ENCODE measurements at places on chromosomes 1 and 21.
A peak's percentile ranks its signal among the peaks of the same experiment; 100 is the strongest.

DNA sequence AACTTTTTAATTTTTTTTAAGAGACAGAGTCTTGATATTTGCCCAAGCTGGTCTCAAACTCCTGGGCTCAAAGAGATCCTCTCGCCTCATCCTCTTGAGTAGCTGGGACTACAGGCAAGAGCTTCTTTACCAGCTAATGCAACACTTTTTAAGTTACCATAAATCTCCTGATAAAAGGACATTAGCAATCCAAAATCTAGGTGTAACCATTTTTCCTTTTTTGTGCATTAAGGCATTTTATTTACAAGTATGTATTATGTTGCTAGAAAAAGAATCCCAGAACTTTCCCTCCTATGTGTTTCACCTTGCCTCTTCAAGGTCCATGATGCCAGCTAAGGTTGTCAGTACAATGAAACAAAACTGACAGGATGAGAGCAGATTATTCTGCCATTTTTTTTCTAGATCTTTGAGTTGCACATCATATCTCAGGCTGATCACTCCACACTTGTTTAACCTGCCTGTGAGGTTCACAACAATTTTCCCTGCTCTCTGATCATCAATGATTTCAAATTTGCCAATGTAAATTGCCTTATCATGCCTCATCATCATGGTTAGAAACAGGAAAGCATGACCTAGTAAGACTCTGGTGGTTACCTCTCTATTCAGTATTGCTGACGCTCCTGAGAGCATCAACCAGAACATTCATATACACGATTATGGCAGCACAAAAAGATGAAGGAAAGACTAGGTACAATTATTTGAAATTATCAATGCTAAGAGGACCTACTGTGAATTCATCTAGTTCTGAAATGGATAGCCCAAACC is 173.2 kb downstream of the EIF4G3 start:
- DNase-seq: no peak

GRCh38 chr1:160251687-160252526 is 10.4 kb downstream of the DCAF8 start:
- DNase-seq: peak; percentile 51

DNA sequence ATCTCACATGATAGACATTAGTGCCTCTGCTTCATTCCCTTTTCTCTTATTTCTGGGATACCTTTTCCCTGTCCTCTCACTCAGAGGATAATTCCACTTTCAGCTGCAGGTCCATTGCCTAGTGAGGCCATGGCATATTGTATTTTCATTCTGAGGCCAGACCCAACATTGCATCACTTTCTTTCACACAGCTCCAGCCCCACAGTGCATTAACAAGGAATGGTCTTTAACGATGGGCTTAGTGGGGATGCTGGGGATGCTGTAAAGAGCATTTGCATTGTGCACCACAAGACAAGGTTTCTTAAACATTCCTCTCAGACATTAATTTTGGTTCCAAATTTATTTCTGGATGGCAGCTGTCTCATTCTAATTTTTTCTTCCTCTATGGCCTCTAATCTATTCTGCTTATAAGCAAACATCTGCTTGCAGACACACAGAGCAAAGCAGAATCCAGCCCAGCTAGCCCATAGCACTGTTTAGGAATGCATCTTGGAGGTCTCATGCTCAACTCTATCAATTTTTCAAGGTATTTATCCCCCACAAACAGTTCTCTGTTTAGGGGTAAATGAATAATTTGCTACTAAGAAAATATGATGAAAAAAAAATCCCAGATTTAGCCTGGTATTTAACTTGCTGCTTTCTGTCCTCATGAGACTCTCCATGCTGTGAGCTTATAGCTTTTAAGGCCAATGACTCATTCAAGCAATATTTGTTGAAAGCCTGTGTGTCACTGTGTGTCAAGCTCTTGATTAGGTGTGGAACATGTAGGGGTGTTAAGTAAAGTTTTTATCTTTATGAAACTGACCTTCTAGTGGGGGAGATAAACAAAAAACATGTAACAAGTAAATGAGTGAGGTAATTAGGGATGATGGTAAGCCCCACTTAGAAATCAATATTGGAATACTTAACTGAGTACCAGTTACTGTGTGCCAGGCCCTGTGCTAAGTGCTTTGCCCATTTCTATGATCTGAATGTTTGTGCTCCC is 44.5 kb upstream of the CCDC190 start:
- no peak for DNase-seq

DNA sequence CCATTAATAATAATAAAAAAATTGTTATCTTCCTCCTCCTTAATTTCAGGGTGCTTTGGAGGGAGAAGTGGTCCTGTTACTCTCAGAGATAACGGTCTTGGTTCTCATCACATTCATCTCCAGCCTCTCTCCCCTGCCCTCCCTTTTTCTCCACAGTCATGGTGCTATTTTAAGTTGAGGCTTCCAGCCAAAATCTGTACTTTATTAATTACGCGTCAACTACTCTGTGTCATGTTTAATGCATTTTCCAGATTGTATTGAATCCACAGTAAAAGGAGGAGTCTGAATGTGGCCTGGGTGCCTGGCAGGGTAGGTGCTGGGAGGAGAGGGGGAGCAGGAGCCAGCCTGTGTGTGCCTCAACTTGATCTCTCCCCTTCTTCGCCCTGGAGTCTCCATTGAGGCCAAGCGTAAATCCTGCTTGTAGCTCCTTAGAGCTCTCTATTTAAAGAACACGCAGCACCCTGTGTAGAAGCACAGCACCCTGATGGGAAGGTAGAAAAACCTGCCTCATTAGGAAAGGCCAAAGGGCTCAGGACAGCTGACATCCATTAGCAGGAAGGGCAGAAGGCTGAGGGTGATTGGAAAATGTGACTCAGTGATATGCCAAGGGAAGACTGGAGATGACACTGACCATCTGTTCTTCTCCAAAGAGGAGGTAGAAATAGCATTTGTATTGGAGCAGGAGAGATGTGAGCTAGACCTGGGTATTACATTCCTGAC is 82.4 kb downstream of the PLXNA2 start:
- DNase-seq: no peak

GRCh38 chr1:16203550-16203949 is 8.9 kb downstream of the ARHGEF19 start:
- no peak for DNase-seq

DNA sequence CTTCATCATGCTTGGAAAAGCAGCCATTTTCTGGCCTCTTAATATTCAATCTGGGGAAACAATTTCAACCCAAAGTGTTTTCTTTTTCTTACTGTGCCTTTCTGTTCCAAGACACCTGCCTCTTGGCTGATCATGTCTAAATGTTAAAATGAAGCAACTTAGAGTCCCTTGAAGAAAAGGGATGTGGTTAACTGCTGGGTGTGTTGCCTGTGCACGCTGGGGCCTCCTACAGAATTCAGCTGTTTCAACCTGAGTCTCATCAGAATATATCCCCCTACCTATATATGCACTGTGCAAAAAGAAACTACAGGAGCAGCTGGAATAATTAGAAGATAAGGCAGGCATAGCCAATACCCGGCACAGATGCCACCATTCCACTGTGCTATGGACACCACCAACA is 222.0 kb downstream of the OMA1 start:
- DNase-seq: no peak

GRCh38 chr1:224151117-224151516 is 31.9 kb upstream of the DEGS1 start:
- DNase-seq: no peak

DNA sequence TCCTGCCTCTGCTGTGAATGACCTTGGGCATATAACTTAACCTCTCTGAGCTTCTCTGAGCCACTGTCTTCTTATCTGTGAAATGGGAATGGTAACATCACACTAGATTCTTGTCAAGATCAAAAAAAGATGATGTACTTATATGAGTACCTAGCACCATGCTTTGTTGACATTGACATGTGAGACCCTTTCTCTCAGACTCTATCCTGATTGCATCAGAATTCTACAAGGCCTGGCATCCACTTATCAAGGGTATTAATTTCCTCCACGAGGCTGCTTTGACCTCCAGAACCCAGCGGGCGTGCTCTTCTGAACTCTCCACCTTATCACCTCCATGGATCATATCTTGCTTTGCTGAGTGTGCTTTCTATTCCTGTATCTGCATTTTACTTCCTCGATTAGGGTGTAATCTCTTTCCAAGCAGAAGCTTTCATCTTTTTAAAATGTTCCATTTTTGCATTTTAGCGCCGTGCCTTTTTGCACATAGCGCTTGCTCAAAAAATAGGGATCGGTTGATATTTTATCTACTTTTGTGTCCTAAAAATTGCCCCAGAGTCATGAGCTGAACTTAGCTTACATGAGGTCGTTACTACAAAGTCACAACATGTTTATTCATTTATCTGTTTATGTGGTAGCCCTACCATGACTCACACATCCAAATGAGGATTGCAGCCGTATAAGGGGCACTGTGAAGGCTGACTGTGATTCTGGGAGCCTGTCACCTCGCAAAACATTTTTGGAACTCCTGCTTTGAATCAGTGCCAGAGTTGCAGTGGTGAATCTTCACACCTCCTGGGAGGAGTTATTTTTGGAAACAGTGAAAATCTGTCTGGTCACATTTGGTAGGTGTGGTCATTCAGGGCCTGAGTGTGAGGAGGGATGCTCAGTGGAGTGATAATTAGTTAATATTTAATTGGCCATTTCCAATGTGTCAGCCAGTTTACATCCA is 63.2 kb downstream of the IER5 start:
- DNase-seq: no peak

- no peak for DNase-seq
Measured at GRCh38 chr1:145837656-145838055, 7.8 kb upstream of the NUDT17 start.

DNA sequence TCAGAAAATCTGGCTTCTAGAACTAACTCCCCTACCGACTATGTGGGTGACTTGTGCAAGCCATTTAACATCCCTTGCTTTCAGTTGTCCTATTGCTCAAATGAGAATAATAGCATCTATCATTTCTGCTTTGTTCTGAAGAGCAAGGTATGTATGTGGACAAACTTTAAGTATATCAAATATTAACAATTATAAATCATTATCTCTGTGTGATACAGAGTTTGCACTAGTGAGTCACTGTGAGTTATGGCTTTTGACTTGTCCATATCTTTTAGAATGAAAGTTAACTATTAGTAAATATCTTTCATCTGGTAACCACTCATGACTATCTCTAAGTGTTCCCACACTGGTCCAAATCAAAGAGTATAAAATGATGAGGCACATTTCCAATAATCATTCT is 812.9 kb upstream of the ADGRL2 start:
- DNase-seq: no peak

DNA sequence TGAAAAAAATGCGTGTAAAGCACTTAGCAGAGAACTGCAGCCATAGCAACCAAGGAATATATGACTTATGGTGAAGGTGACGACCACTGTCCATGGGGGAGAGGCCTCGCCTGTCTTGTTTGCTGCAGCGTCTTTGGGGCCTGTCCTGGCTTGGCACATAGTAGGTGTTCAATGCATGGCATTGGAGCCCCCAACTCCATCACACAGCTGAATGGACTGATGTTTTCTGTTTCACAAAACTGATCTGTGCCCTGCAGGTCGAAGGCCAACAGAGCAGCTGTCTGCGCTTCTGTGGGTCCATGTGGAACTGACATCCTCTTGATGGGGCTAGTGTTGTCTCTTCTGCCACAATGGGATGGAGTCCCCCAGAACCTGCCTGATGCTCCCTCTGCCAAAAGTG is 296.0 kb downstream of the PTPRU start:
- no peak for DNase-seq

DNA sequence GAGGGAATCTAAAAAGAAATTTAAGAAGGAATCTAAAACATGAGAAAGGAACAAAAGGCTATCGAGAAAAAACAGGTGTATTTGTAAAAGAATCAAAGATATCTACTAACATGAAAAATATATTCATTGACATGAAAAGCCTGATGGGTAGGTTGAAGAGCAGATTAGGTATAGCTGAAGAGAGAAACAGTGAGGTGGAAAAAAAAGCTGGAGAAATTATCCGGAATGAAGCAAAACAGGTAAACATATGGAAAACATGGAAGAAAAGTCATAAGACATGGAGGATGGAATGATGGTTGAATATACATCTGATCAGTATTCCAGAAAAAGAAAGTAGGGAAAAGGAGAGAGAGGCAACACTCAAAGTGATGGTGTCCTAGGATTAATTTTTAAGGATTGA is 9.6 kb downstream of the EVA1C start:
- DNase-seq: no peak

DNA sequence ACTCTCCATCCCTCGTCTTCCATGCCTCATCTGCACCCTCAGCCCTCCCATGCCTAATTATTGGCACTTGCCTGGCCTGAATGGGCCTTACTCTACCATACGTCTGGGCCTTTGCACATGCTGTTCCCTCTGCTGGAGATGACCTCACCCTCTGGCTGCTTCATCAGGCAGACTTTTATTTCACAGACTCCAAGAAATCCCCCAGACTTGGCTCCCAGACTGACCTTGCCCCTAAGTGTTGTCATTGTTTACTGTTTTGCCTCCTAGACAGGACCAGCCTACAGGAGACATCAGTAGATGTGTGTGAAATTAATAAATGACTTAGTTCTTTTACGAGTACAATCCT is 5.2 kb upstream of the AHDC1 start:
- DNase-seq: no peak

DNA sequence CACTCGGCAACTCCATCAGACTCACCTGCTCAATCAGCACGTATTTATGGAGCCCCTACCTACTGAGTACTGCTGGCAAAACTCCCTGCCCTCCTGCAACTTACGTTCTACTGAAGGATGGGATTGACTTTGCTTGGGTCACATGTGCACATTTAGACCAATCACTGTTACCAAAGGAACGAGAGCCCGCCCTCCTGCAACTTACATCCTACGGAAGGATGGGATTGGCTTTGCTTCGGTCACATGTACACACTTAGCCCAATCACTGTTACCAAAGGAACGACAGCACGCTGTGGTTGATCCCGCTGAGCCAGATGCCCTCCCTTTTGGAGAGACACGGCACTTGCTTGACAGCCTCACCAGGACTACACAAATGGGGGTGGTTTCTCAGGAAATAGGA is 46.0 kb downstream of the UBIAD1 start:
- DNase-seq: no peak

DNA sequence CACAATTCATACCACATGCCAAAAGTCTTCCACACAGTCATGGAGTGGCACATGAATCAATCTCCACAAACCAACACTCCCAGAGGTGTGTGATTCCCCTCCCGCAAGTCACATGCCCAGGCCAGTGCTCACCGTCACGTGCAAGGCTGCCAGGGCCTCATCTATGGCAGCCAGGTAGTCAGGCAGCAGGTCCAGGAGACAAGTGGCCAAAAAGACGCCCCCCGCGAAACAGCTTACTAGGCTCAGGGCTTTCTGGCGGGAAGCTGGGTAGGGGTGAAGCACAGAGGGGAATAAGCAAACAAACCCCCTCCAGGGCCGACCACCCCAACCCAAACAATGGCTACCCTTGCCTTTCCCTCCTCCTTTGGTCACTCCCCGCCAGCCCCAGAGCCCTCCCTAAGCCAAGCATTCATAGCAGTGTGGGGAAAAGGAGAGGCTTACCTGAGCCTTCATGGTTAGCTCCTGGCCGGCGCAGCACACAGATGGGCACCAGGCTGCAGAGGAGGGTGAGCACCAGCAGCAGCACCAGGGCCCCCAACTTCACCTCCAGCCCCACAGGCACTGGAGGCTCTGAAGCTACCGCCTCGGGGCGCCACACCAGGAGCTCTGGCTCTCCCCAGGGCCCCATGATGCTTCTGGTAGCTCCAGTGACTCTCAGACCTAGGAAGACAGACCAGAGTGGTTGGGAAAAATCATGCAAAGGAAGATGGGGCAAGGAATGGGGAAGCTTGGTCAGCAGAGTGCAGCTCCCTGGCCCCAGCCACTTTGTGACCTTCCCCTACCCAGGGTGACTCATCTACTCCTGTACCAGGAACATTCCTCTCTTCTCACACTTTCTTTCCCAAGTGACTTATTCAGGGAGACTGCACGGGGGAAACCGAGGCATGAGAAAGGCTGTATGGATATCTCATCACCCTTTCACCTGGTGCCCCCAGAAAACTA is 978 bp downstream of the SLC39A1 start:
- DNase-seq: no peak

- no peak for DNase-seq
Measured at GRCh38 chr1:20472860-20473711, 12.9 kb downstream of the CAMK2N1 start.
